Stimulated activated CD8-positive, alpha-beta memory T cell treated with anti-CD3 and anti-CD28 coated beads, Interleukin-15, amount 100 ng/mL, for 24 hours (primary cell): ENCODE measurements at places on chromosomes 7 and 10.

- DNase-seq, result no peak
These were observed 10.0 kb upstream of the MEST start for GRCh38 chr7:130481898-130482297.

DNA sequence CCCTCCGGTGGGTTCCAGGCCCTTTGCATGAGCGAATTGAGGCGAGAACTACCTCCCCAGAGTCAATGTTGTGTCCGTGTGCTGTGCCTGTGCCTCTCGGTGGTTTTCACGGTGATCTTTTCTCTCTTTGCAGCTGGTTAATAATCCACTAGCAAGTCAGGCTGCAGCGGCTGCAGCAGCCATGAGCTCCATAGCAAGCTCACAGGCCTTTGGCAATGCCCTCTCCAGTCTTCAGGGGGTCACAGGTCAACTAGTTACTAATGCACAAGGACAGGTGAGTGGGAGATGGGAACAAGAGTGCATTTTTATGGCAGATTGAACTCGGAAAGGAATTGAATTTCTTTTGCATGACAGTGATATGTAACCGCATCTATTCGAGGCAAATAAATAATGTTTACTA lies 159.7 kb upstream of the YAE1 start:
- no peak for DNase-seq

DNA sequence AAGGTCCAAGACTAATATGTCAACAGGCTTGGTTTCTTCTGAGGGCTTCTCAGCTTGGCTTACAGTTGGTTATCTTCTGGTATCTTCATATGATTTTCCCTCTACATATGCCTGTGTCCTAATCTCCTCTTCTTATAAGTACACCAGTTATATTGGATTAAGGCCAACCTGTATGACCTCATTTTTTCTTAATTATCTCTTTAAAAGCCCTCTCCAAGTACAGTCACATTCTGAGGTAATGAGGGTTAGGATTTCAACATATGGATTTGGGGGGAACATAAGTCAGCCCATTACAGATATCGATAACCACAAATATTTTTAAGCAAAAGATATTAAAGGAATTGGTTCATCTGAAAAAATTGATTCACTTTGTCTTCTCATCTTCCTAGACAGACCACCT lies 49.2 kb downstream of the IQUB start:
- DNase-seq, result no peak

DNA sequence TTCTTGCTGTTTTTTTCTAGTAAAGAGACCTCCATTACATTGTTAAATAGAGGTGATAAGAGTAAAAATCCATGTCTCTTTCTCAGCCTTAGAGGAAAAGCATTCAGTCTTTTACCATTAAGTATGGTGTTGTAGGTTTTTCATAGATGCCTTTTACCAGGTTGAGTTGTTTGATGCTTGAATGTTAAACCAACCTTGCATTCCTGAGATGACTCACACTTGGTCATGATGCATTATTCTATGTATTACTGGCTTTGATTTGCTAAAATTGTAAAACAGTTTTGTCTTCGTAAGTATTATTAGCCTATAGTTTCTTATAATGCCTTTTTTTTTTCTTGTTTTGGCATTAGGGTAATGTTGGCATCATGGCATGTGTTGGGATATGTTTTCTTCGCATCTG lies 90.0 kb downstream of the ANKRD61 start:
- DNase-seq, result no peak

DNA sequence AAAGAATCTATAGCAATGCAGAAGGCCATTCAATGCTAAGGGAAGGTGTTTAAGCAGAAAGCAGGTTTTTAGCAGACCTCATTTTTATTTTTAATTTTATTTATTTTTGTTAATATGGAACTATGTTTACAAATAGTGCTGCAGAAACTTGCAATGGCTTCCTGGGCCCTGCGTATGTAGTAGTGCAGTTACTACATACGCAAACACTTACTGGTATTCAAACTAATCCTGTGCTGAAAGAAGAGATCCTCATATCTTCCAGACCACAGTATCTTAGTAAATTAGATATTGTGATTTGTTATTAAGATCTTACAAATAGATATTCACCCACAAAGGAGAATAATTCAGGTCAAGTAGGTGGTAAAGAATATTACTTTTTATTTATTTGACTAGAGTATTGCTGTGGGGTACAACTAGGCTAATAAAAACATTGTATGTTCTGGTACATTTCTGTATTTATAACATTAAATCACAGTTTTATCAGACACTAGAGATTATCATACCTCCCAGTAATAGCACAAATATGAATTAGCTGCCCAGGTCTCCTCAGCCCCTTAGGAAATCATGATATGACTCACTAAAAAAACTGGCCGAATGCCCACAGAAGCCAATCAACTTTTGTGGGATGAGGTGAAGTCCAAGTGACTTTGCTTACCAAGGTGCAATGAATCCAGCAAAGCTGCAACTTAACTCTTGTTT lies 57.6 kb downstream of the RNLS start:
- DNase-seq, result no peak

DNA sequence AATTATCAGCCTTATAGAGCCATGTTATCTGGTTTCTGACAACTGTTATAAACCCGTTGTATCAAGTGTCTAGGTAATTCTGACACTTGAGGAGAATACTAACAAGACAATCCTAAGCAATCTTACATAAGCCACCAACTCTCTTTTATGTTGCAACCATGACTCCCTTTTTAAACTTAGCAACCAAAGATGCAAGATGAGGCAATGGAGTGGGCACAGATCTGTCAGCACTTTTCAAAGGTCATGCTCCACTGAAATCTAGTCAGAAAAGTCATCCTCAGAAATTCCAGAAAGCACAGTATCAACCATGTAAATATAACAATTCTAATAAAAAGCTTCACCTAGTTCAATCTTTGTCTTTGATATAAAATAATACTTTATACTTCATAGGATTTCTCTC lies 77.0 kb upstream of the SEMA3A start:
- DNase-seq, result no peak
